ENCODE measurements at places on chromosomes 11 and 22. TPM values are rescaled to one million over a fixed set of nuclear protein-coding genes. Genes with fewer than 3 reads are reported as not detected.

DNA sequence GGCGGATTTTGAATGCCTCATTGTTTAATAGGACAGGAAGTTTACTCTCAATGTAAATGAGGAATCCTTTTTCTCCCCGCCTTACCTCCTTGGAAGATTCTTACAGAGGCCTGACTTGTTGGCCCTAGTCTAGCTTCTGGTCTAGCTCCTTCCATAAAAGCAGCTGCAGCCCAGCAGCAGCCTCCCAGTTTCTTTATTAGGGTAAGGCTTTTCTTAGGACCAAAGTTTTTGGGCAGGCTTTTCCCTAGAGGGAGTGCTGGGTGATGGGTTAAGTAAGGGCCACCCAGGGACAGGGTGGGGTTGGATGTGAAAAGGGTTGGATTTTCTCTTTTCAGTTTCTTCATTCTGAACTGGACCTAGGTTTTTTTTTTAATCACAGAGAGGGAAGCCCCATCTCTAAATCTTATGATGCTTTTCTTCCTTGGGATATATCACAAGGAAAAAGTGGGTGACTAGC, 49.7 kb downstream of the LIF start:
- no peak for DNase-seq

DNA sequence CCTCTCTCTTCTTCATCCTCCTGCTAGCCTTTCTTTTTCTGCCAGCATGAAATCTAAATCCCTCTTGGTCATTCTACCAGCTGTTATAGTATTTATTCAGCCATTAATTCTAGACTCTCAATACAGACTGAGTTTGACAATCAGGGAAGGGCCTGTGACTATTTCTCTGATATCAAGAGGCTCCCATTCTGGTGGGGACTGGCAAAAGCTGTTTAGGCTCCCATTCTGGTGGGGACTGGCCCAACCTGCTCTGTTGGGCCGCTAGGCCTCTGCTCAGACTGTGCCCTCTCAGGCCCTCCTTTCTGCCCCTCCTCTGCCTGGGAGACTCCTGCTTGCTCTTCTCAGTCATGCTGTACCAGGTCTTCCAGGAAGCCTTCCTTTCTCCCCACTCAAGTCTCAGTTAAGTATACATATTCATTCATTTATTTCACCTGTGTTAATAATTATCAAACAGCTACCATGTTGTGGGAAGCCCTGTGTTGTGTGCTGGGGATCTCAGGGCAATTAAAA, 323.7 kb upstream of the NARS2 start:
- DNase-seq, result no peak

GRCh38 chr11:123197711-123198110, 2.7 kb upstream of the CLMP start:
- DNase-seq, result no peak

Gene CD81
- polyA plus RNA-seq, result 664 TPM

DNA sequence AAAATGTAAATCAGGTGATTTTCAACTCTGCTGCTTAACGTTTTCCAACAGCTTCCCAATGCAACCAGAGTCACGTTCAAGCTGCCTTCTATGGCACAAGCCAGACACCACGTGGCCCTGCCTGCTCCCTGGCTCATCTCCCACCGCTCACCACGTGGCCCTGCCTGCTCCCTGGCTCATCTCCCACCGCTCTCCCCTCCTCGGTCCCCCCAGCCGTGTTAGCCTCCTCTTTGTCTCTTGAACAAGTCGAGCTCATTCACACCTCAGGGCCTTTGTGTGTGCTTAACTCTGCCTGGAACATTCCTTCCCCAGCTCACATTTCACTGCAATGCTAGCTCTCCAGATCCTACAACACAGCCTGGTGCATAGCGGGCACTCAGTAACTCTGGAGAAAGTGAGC, 307.6 kb downstream of the CTTN start:
- DNase-seq, result no peak

- DNase-seq, result peak; percentile 89
Observed at GRCh38 chr22:24156141-24156912, 25.0 kb upstream of the SUSD2 start.

- peak; percentile 10 for DNase-seq
Observed at GRCh38 chr22:49549256-49550140, 278.2 kb downstream of the BRD1 start.

- DNase-seq, result no peak
Observed at GRCh38 chr22:44422746-44423380, 75.2 kb downstream of the RTL6 start.

Gene RAB38
- polyA plus RNA-seq, result 21.2 TPM

DNA sequence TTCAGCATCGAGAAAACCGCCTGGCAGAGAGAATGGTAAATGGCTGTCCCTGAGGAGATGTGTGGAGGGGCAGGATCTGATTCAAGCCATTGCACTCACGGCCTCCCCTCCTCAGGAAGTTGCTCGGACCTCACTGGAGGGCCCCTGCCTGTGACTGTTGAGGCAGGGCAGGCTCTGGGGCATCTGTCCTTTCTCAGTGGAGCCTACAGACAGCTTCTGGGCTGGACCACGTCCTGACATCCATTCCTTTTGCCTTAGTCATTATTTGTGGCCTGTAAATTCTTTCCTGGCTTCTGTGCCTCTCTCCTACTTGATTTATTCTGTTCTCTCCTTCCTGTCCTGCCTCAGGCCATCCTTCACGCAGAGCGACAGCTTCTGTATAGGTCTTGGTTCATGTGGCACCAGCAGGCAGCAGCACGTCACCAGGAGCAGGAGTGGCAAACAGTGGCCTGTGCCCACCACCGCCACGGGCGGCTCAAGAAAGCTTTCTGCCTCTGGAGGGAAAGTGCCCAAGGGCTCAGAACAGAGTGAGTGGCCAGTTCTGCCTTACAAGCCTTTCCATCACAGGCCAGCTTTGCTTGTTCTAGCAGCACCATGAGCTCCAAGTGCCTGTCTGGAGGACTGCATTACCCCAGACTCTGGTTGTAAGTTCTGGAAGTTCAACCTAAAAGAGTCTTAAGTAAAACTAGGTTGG, 59.6 kb downstream of the PISD start:
- no peak for DNase-seq

Gene BTBD18
- polyA plus RNA-seq, result 0.21 TPM

Gene IFITM10
- polyA plus RNA-seq, result 0.24 TPM

GRCh38 chr11:33895752-33896137, 3.9 kb upstream of the LMO2 start:
- no peak for DNase-seq

DNA sequence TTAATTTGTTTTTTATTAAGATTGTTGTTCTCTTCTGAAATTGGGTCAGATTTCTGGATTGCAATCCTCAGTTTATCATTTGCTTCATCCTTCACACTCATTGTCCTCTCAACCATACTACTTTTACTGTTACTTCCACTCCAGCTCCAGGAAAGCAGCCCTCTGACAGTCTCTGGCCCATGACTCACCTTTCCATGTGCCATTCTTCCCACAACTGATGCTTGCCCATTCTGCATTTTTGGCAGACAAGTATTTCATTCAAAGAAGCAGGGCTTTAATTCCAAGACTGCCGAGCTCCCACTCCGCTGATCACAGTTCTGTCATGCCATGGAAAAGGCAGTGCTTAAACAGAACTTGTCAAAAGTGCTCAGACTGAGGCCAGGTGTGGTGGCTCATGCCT, 139.2 kb downstream of the WNT11 start:
- DNase-seq, result no peak

DNA sequence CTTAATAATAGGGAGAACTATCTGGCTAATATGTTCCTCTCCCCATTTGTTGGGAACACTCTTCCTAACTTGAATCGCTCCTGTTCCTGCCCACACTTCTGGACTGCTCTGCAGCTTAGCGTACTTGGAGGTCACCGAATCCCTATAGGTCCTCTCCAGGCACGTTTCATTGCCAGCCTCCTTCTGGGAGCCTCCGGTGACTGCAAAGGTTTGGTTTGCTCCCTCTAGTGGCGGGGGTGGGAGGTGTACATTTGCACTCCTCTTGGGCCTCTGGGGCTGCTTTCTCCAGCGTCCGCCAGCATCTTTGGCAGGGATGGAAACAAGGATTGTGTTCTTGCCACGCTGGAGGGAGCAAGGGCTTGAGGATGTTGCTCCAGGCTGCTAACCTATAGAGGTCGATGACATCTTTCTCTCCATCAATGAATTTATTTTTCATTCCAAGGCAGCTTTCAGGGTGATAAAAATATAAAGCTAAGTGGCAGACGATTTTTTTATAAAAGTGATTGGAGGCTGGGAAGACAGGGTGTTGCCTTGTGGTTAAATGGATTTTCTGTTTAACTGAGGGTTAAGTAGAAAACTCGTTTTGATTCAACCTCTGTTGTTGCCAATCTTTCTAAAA, 48.7 kb downstream of the TSPAN18 start:
- DNase-seq, result no peak

DNA sequence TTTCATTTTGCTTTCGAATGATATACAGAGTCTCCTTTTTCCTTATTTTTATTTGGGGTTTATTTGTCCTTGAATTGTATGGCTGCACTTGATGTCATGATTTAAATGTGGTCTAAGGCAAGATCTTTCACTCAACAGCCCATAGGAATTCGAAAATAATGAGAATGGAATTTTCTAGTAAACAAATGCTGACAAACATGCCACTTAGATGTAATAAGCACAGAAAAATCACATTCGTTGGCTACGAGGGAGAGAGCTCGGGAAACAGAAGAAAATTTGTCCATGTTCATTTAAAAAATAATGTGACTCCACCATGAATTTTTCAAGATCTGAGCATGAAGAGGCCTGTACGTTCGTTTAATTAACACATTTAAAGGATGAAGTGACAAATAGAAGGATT, 73.0 kb downstream of the BLID start:
- no peak for DNase-seq

GRCh38 chr11:57979532-57980079, 44.1 kb upstream of the OR9Q1 start:
- no peak for DNase-seq

GRCh38 chr11:60059052-60059451, 2.6 kb downstream of the MS4A3 start:
- no peak for DNase-seq

GRCh38 chr11:16160146-16160545, 196.2 kb downstream of the SOX6 start:
- no peak for DNase-seq

GRCh38 chr11:93756748-93757147, 15.3 kb downstream of the C11orf54 start:
- DNase-seq, result no peak

DNA sequence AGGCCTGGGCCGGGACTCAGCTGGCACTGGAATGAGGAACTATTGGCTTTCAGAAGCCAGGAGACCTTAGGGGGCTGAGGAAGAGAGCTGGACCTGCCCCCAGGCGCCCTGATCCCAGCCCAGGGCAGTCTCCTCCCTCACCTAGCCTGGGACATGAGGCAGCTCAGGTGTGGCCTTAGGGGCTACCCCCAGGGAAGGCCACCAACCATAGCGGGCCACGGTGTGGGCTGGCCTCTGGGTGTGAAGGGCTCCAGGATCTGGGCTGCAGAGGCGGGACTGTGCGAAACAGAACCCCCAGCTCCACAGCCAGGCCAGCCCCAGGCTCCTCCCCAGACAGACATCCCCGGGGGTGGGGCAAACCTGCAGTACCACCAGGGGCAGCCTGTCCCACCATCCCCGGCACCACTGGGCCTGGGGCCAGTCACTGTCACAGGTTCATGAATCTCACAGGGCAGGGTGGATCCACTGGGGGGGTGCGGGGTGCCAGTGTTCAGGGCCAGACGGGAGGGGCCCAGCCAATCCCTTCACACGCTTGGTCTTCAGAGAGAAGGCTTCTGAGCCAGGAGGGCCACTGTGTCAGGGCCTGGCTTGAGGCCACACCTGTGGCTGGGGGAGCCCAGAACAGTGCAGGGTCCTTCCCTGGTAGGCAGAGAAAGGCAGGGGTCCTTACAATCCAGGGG, 3.5 kb downstream of the PLXNB2 start:
- DNase-seq, result no peak

DNA sequence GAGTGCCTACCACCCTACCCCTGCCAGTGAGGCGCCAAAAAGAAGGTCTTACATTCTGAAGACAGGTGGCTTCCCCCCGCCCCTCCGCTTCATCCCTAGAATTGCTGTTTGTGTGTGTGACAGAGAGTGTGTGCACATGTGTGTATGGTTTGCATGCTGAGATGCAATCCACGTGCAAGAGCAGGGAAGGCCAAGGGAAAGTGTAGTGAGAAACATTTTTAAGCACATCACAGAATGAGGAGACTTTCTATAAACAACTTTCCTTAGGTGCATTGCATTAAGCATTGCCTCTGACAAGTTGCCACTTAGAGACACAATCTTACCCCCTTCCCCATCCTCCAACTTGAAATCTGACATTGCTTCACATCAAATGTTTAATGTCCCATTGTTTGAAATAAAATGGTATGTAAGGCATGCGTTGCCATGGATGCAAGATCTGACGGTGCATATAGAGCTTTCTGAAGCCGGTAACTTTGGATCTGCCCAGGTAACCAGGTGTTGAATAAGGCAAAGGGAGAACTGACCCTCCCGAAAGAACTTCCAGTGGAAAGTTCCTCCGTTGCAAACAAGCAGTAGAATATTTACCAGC, 21.4 kb downstream of the FJX1 start:
- DNase-seq, result no peak

DNA sequence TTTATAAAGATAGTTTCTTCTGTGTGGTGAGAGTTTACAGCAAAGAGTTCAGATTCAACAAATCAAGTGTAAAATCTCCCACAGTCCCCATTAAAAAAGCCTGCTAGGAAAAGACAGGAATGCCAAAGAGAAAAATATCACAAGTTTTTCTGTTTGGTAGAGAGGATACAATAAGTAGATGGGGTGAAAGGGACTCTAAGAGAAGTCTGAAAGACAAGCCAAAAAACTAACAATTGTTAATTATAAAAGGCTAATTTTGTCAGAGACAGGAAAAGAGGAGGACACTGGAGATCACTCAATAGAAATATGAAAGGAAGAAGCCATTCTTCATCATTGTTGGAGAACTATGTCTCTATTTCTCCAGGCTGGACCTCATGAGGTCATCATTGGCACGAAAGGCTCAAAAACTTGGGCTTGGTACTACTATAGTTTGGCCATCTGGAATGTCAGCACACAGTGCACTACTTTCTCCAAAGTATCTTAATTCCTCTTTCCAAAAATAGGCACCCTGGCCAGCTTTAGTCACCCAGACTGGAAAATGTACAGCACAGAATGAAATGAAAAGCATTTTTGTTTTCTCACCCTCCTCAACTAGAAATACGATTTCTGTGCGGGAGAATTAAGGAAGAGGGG, 531 bp upstream of the SOX6 start:
- no peak for DNase-seq

- no peak for DNase-seq
Observed at GRCh38 chr11:72591785-72592502, 82.3 kb downstream of the PDE2A start.

Measured in left lung (tissue), 14 donors.